T-helper 2 cell (primary cell): ENCODE measurements at places on chromosomes 13 and 19.

DNA sequence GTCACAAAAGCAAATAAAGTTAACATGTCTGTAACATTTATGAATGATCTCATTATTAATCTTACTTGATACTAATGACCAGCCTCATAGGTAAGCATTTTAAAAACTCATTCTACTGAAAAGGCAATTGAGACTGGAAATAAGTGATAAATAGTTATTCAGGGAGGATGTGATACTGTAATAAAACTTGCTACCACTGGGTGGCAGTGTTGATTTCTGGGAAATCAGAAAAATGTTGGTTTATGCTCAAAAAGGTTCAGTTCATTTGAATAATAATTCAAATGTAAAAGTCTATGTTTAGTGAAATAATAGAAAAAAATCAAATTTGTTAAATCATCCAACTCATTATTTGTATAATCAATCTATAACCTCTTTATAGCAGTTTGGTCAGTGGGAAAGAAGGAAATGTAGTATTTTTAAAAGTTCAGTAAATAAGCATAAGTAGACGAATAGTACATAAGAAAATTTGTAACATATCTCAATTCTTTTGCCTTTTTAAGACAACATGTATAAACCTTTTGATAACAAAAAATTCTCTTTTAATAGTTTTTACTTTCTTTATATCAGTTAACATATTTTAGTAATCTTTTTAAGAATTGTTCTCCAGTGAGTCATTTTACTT lies 9.6 kb downstream of the ABHD13 start:
- no peak for DNase-seq

DNA sequence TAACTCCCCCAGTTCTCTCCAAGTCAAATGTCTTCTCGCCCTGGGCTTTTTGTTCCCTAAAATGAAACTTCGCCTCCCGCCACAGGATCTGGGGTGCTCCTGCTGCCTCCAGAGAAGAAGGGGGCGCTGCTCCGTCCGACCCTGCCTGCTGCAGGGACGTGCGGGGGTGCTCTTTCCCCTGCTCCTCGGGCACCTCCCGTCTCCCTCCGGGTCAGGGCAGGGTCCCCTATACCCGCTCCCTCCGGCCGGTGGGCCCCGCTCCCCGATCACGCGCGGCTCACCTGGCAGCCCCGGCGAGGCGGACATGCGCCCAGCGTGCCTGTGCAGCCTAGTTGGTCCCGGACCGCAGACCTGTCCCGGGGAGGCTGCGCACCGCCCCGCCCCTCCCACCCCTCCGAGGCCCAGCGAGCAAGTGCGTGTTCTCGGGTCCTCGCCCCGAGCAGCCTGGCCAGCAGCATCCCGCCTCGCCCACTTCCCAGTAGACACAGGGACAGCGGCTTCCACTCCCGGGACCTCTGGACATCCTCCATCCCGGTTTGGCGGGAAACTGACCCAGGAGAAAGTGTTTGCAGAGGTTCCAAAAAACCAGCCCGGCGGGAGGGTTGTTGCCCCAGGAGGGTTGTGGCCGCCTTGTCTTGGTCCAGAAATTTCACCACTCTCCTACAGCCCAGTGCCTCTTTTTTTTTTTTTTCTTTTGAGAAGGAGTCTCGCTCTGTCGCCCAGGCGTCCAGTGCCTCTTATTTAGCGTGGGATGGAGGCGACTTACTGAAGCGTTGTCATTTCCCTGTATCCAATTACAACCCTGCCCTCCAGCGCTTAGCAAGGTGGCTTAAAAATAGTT lies at the start of gene OXGR1:
Gene OXGR1, minus strand, starts transcription at position 460 of the 841 bp plus-strand sequence. CDS start 6,717 bp downstream, outside the sequence.
- DNase-seq: no peak

GRCh38 chr19:6599866-6600454 lies 9.0 kb upstream of the CD70 start:
- no peak for DNase-seq

DNA sequence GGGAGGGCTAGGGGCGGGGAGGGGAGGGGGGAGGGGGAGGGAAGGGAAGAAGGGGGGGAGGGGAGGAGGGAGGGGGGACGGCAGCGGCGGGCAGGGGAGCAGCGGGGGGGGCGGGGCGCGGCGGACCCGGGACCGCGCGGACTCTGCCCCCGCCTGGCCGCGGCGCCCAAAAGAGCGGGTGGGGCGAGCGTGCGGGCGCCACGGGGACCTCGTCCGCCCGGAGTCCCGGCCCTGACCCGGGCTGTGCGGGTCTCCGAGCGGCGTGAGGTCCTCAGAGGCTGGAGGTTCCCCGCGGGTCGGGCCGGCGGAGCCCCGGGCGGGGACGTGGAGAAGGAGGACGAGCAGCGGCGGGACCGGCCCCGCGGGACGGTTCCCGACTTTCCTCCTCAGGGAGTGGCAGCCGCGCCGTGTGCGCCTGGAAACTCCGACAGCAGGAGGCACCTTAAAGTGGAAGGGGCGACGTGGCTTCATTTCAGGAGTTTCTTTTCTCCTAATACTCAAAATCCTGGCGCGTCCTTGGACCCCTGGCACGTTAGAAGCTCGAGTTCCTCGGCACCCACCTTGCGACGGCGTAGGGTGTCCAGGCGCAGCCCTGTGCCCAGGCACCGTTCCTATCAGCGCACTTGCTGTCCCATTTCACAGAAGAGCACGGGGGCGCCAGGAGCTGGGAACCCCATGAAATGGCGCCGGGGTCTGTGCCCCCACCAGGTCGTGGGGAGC lies 518 bp upstream of the PLPP2 start:
- no peak for DNase-seq

DNA sequence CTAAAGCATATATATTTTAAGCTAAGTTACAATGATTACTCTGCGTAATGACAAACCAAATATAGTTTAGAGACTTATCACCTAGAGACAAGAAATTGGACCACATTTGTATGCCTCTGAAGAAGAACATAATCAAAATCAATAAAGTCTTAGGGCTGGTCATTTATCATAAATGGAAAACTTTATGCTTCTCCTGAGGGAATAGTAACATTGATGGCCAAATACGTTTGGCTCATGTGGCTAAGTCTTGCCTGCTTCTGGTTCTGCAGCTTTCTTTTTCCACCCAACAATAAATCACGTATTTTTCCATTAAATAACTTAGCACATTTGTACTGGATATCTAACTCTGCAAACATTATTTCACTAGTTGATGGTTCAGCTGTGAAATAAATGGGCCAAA lies 458.4 kb downstream of the SLITRK1 start:
- no peak for DNase-seq

DNA sequence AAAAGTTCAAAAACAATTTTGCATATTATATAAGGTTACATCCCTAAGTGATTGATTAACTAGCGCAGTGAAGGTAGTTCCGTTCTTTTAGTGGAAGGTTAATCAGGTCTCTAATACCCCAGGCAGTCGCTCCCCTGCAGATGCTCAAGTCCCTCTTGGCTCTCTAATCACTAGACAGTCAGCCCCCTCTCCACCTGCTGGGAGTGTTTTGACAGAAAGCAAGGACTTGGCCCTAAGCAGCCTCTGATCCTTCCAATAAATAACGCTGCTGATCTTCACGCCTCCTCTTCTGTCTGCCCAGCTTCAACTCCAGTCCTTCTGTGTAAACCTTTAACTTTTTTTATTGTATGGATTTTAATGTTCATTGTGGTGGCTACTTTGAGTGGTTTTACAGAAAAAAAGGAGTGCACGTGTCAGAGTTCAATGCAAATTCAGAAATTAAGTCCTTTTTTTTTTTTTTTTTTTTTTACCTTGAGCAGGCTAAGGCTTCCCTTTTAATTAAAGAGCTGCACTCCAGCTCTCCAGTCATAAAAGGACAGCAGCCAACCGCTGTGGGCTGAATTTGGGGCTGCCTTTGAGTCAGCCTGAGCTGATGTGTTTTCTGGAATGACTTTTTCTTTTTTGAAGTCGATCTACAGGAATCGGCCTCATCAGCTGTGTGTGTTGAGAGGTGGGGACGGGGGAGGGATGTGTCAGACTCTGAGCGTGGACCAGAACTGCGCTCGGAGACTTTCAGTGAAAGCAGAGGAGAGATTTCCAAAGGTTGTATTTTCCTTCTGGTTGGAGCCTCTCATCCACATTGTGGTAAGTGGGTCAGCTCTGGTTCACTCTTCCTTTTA lies 33.8 kb upstream of the MYO16 start:
- DNase-seq: peak; percentile 1

- DNase-seq: no peak
These were observed 93.7 kb downstream of the NLRP12 start for GRCh38 chr19:53730391-53730790.

DNA sequence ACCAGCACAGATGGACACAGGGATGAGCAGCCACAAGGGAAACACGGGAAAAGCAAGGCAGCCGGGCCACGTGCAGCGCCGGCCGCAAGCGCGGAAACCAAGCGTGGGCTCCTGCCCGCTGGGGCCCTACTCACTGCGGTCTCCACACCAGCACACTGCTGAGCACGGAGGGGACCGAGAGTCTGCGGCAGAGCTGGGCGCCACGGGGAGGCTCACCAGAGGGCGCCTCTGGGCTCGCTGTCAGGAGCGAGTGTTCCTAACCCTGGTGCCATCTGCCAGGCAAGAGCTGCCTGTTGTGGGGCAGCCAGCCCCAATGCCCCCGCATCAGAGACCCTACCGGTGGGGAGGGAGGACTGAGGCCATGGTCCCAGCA lies 26.5 kb downstream of the MPND start:
- DNase-seq: peak; percentile 86

DNA sequence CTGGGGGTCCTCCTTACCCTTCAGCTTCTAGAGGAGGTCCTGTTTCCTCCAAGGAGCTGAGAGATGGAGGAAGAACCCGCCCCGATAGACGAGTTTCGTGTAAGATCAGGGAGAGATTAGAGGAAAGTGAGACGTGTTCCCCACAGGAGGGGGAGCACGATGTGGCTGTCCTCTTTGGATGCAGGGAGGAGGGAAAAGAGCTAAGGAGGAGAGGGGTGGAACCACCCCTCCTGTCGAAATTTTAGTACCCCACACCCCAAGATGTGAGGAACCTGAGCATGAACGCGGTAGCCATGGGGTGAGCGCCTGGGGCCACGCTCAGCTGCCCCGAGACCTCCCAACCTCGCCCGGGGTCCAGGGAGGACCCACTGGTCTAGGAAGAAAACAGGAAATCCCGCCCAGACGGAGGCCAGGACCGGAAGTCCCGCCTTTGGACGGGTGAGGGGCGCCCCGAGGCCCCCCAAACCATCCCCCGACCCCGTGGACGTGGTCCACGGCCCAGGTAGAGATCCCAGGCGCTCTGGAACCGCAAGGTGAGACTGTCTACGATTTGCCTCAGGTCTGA lies 1.2 kb downstream of the AKT1S1 start:
- peak; percentile 39 for DNase-seq

DNA sequence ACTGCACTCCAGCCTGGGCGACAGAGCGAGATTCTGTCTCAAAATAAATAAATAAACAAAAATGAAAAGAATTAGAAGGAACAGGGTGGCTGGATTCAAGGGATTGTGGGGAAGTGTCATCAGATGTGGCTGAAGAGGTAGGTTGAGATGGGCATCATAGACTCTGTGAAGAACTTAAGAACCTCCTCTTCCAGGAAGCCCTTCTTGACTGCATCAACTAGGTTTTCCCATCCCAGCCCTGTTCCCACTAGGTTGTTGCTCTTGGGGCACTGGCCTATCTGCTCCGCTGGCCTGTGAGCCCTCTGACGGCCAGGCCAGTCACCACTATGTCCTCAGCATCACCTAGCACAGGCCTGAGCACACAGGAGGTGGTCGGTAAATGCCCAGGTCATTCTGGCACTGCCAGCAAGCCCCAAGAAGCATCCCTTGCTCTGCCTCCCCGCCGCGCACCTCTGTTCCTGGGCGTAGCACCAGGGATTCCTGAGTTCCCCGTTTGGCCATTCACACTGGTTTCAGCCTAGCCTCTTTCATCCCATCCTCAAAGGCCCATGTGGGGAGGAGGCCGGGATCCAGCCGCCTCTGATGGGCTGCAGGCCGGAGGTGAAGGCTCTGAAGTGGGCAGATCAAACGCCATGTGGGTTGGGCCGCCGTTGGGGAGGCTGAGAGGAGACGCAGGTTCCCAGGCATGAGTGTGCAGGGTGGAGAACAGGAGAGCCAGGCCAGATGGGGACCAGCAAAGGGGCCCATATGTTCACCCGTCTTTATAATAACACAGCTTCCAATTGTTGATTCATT lies 27.6 kb upstream of the SLC1A5 start:
- no peak for DNase-seq

DNA sequence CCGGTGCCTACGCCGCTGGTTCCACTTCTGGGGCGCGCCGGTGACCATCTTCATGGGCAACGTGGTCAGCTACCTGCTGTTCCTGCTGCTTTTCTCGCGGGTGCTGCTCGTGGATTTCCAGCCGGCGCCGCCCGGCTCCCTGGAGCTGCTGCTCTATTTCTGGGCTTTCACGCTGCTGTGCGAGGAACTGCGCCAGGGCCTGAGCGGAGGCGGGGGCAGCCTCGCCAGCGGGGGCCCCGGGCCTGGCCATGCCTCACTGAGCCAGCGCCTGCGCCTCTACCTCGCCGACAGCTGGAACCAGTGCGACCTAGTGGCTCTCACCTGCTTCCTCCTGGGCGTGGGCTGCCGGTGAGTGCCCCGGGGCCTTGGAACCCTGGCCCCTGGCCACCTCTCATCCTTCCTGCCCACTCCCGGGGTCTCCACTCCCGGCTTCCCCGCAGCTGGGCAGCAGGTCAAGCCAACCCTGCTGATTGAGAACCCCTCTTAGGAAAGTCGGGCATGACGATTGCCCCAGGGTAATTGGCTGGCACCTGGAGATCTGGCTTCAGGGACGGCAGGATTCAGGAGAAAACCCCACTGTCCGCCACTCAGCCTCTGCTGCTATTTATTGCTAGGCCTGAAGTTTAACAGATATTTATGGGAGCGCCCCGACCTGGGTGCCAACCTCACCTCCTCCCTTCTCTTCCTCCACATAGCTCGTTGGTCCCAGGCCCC lies 39.1 kb downstream of the TRPM4 start:
- DNase-seq: no peak

DNA sequence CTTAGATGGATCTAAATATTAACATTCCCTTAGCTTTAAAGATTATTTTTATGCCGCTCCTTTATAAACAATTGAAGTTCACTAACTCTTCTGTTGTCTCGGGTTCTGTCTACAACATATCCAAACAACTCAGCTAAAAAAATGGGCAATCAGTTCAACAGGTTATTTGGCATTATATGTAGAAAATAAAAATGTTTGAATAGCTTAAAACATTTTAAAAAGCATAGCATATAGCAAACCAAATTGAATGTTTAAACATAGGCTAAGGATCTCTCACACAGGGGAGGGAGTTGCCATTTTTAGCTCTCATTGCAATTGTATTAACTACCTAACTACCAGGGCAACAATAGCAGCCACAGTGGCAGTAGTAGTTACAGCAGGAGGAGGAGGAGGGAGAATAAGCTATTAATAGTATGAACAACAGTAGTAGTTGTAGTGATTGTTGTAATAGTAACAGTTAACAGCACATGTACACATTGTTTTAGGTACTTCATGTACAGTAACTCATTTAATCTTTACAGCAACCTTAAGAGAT lies 404.2 kb downstream of the KCNRG start:
- DNase-seq: no peak

GRCh38 chr13:72255908-72256307 lies 388.9 kb upstream of the DACH1 start:
- DNase-seq: no peak

- DNase-seq: no peak
These were observed 25.5 kb downstream of the FOXO1 start for GRCh38 chr13:40640845-40641458.

- DNase-seq: no peak
These were observed 4.9 kb downstream of the SUGP1 start for GRCh38 chr19:19315444-19315843.

- no peak for DNase-seq
These were observed 9.5 kb downstream of the MIER2 start for GRCh38 chr19:335072-335471.
